ENCODE measurements at places on chromosomes 12 and 14. TPM values are rescaled to one million over a fixed set of nuclear protein-coding genes. Genes with fewer than 3 reads are reported as not detected.

The GZMB gene
- total RNA-seq: 12.6 TPM

The POMT2 gene
- total RNA-seq: 12.1 TPM

The EFCAB11 gene
- 1.1 TPM for total RNA-seq

The GPX2 gene
- total RNA-seq: 0.56 TPM

- no peaks in the 10 kb centered on the region for H3K27me3 ChIP-seq
- H3K4me3 ChIP-seq: no peak overlapping the region
- H3K27ac ChIP-seq: peak overlapping the region; percentile 52
- H3K36me3 ChIP-seq: peaks cover 40% of the 10 kb centered on the region
- DNase-seq: peak; percentile 72
- peaks cover 19% of the 10 kb centered on the region for H3K4me1 ChIP-seq
These were observed 13.5 kb downstream of the DHRS7 start for GRCh38 chr14:60151715-60152114.

DNA sequence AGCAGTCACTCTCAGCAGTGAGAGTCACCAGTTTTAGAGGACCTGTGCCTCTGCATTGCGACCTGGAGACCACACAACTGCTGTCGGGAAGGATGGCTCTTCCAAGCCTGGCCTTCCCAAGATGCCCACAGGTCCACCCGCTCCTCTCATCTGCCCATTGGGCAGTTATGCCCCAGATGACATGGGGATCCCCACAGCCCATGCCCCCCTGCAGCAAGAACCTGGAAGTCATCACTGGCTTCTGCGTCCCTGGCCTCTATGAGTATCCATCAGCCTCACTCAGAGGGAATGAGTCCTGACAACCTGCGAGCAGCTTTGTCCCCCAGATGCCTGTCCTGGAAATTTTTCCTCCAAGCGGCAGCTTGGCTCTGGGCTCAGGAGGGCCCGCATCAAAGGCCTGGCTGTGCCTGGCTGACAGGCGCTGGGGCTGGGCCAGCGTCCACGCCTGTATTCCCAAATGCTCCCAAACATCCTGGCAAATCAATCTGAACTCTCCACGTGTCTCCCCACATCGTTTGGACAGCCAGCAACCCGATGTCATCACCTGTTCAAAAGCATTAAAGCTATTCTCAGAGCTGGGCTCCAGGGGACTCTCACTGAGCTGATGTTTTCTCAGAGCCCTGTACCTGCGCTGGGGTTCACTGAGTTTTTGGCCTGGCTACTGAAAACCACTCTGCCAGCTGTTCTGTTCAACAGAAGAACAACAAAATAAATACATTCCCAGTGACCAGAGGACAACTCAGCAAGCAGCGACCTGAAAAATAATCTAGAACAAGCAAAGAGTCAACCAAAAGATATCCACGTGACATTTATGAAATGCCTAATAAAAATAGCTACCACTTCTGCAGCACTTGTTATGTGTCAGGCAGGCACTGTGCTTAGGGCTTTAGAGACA, 57.8 kb downstream of the CLMN start:
- no peak overlapping the region for H3K27ac ChIP-seq
- DNase-seq: no peak
- peaks cover 28% of the 10 kb centered on the region for H3K27me3 ChIP-seq
- H3K4me1 ChIP-seq: peaks cover 5% of the 10 kb centered on the region
- H3K4me3 ChIP-seq: no peak overlapping the region

GRCh38 chr14:35286707-35287106, 5.5 kb upstream of the PSMA6 start:
- peak overlapping the region; percentile 66 for H3K27ac ChIP-seq
- DNase-seq: no peak
- no peaks in the 10 kb centered on the region for H3K36me3 ChIP-seq
- no peaks in the 10 kb centered on the region for H3K27me3 ChIP-seq
- H3K4me3 ChIP-seq: no peak overlapping the region

The CCDC175 gene
- total RNA-seq: not detected

DNA sequence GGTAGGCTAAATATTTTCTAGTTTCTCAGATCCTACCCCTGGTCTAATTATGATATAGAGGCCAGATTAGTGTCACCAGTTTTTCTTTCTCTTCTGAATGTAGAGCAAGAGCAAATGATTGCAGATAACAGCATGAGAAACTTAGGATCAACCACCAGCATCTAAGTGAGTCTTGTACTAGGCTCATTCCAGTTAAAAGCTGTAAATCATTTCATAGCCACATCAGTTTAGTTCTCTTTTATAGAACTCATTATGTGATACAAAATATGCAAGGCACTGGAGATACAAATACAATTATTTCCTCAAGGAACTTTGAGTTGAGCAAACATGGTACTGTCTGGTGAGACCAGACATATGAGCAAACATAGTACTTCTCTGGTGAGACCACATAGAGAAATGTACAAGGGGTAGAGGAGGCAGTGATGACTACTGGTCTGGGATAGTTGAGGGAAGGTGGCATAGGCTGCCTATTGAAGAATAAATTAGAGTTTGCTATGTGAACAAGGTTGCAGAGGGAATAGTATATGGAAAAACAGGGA, 59.5 kb downstream of the CRADD start:
- H3K4me1 ChIP-seq: peaks cover 5% of the 10 kb centered on the region
- no peak overlapping the region for H3K4me3 ChIP-seq
- DNase-seq: no peak
- H3K27me3 ChIP-seq: no peaks in the 10 kb centered on the region
- H3K27ac ChIP-seq: no peak overlapping the region
- H3K36me3 ChIP-seq: no peaks in the 10 kb centered on the region

- no peaks in the 10 kb centered on the region for H3K27me3 ChIP-seq
- H3K36me3 ChIP-seq: no peaks in the 10 kb centered on the region
- no peak overlapping the region for H3K27ac ChIP-seq
- no peak for DNase-seq
- no peaks in the 10 kb centered on the region for H3K4me1 ChIP-seq
These were observed 133.6 kb downstream of the FGD4 start for GRCh38 chr12:32532951-32533350.

The CCDC60 gene
- not detected for total RNA-seq

DNA sequence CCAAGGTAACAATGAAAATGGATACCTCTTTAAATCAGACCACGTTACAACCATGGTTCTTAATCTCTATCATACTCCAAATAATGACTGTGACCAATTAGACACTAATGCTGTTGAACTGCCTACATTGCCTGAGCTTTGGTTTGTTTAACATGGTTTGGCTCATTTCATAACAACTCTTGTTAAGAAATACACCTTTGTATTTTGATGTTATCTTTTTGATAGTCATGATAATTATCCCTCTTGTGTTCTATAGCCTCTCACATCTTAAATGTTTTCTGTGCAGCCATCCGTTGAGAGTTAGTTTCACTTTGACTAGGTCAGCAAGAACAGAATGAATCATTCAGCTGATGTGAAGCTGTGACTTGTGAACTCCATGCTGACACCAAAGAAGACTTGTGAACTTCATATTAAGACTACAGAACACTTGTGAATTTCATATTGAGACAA, 75.5 kb upstream of the RERGL start:
- H3K27me3 ChIP-seq: no peaks in the 10 kb centered on the region
- H3K4me1 ChIP-seq: no peaks in the 10 kb centered on the region
- no peak overlapping the region for H3K27ac ChIP-seq
- DNase-seq: no peak
- no peak overlapping the region for H3K4me3 ChIP-seq

- no peaks in the 10 kb centered on the region for H3K4me1 ChIP-seq
- no peak overlapping the region for H3K27ac ChIP-seq
- H3K27me3 ChIP-seq: no peaks in the 10 kb centered on the region
- no peaks in the 10 kb centered on the region for H3K36me3 ChIP-seq
- no peak for DNase-seq
These were observed 97.7 kb downstream of the AKAP6 start for GRCh38 chr14:32426586-32427388.

The MYRFL gene
- total RNA-seq: not detected
